NCI-H1930 (cell line): ENCODE measurements at places on chromosomes 4 and X.

GRCh38 chr4:104818579-104818978, 323.9 kb upstream of the CXXC4 start:
- DNase-seq: no peak

DNA sequence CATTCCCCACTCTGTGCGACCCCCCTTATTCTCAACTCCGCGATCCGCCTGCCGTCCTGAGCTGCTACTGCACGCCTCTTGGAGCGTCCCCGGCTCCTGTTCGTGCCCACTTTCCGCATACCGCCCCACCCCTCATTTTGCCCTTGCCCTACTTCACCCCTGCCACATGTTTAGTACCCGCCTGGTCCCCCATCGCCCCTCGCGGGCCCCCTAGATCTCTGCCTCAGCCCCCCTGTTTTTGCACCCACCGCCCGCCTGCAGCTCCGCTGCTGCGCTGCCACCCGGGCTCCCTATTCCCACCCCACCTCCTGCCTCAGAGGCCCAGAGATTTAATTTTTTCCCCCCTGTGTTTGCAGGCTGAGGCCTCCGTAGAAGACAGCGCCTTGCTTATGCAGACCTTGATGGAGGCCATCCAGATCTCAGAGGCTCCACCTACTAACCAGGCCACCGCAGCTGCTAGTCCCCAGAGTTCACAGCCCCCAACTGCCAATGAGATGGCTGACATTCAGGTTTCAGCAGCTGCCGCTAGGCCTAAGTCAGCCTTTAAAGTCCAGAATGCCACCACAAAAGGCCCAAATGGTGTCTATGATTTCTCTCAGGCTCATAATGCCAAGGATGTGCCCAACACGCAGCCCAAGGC, 1.4 kb downstream of the MAGED1 start:
- DNase-seq: no peak

GRCh38 chrX:35842674-35843073, 44.5 kb downstream of the MAGEB16 start:
- no peak for DNase-seq

GRCh38 chr4:23728393-23728792, 161.5 kb downstream of the PPARGC1A start:
- no peak for DNase-seq

DNA sequence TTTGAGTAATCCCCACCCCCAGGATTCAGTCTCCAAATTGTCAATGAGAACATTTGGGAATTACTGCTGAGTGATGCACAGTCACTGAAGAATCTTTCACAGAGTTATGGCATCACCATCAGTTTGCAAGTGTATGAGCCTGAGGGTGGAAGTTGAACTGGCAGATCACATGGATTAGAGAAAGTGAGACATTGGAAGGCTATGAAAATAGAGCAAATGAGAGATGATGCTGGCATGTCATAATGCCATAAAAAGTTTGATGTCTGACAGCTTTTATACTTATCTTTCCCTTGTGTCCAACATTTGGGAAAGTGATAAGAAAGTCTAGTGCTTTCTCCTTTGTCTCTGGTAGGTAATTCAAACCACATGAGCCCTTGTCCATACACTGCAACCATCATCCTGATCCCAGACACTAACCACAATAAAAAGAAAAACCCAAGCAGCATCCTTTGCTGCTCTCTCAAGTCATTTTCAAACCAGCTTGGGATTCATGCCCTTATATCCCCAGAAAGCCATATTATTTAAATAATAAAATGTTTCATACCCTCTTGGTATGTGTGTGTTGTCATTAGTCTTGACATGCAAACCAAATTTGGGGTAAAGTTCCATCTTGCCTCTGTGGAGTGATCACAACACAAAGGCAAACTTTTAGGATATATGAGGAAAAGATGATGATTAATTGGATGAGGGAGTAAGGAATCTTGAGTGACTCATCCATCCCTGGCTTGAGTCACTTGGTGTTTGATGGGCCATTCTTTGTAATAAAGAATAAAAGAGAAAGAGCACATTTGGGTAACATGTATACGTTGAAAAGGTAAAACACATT, 438.9 kb downstream of the GRXCR1 start:
- DNase-seq: no peak

DNA sequence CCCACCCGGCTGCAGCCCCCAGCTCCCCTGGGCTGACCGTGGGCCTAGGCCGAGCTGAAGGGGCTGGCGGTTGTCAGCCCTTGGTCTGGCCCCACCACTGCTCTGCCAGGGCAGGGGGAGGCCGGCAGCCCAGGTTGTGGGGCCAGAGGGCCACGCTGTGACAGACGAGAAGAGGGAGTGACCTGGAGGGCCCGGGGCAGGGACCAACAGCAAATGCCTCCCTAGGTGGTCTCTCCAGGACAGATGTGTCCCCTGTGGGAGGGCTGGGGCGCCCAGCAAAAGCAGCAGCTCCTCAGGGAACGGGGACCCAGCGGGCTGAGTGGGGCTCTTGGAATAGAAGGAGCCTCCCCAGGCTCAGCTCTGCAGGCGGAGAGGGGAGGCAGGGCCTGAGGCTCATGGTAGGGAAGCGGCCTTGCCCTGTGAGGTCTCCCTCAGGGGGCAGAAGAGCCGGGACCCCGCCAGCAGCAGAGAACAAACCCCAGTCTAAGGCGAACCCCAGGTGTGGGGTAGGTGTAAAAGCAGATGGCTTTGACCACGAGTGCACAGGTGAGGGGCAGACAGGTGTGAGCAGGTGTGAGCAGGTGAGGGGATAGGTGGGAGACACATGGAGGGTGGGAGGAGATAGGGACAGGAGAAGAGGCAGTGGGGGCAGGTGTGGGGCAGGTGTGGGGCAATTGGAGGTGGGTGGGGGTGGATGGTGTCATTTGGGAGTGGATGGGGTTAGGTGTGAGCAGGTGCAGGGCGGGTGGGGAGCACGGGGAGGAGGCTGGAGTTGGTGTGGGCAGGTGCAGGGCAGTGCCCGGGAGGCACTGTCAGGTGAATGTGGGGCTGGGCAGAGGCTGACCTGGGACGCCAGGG, 34.1 kb upstream of the SPON2 start:
- DNase-seq: no peak

GRCh38 chr4:151822331-151822730, 61.5 kb upstream of the GATB start:
- DNase-seq: no peak

DNA sequence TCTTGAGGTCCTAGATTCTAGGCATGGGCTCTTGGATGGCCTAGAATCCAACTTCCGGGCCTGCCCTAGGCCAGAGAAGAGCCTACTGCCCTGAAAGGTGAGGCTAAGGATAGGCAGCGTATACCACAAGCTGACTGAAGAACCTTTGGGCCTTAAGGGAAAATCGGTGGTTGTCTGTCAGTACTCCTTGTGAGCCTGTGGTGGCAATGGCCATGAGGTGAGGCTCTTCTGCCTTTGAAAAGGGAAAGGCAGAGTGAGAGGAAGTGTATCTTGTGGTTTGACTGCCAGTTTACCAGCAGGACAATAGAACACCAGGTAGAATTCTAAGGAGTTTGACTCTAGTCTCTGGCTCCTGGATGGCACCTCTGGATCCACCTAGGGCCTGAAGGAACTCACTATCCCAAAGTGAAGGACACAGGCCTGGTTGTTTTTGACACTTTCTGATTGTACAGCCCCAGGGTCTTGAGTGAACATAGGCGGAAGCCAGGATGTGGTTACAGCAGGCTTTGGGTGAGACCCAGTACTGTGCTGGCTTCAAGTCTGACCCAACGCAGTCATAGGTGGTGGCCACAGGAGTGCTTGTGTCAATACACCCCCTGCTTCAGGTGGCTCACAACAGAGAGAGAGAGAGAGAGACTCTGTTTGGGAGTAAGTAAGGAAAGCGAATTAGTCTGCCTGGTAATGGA, 20.9 kb downstream of the ITIH6 start:
- no peak for DNase-seq

GRCh38 chrX:11416600-11416999, 123.4 kb downstream of the AMELX start:
- DNase-seq: no peak

- DNase-seq: no peak
Observed at GRCh38 chr4:184485279-184485678, 10.9 kb upstream of the IRF2 start.

DNA sequence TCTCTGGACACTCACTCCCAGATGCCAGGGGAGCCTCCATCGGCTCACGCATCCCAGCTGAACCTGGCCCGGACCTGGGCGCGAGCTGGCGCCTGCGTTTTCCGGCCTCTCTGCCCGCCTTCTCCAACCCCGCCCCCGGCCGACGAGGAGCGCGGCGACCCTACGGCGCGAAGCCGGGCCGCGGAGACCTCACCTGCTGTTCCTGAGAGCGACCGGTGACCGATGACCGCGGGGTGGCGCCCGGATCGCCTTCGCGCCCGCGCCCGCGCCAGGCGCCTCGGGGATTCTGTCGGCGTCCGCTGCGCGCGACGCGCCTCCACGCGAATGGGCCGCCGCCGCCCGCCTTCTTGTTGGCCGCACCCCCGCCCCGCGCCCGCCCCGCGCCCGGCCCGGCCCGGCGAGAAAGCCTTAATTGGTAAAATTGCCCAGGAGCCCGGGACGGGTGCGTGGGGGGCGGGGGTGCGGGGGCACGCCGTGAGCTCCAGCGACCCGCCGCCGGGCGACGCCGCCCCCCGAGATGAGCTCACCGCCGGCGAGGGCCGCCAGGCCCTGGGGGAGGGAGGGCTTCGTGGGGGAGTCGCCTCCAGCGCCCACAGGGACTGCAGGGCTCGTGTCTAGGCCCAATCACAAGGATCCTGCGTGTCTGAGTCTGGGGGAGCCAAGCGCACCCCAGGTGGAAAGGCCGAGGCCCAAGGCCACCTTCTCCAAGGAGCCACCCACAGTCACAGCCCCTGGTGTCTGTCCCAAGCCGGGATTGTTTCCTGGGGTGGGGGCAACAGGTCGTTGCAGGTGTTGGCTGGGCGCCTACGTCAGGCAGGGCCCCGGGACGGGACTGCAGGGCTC, at the start of gene FLNA:
Gene FLNA, minus strand, starts transcription at position 322 of the 843 bp plus-strand sequence. CDS start 3,389 bp downstream, outside the sequence.
- DNase-seq: no peak

DNA sequence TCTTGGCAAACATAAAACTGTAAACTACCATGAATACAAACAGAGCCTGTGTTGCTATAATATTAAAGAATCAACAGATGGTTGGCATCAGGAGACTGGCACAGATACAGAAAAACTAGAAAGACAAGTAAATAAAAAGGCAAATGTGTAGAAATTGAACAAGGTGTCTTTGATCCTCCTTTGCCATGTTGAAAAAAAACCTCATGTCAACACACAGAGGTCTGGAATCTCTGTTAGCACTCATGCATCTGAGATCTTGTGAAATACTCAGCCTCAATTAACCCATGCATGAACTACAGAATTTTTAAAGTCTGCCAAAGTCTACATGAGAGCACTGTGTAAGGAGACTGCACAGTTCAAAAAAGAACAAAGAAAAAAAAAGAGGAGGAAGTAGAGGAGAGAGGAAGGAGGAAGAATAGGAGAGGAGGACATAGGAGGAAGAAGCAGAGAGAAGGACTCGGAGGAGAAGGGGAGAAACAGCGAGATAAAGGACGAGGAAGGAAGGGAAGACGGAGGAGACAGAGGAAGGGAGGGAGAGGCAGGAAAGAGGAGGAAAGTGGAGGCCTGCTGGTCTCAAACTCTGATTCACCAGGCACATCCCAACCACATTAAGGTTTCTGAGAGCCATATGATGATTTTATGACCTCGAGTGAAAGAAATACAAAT, 52.8 kb downstream of the PRDM5 start:
- no peak for DNase-seq

DNA sequence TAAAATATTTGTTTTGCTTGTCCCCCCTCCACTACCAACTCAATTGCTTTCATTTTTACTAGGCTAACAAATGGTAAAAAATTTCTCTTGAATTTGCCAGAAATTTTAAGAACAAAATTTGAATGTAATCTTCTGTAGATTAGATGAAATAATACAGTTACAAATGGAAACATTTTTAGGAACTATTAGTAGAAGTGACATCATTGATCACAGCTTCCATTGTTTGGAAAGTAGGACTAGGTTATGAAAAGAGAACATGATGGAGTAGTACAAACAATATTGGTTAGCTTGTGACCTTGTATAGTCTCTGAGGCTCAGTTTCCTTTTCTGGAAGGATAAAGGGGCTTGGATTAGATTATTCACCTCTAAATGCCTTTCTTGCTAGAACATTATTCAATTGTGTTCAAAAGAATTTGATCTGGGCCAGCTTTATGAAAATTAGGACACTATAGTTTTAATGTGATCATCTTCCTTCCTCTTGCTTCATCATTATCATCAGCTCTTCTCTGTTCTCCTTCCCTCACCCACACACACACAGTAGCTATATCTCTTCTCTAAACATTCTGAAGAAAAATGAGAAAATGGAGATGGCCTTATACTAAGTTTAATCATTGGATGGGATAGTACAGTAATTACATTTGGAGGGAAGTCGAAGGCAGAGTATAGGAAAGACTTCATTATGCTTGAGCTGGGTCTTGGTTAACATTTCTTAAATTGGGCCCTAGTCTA, 9.9 kb downstream of the MTMR1 start:
- no peak for DNase-seq
